ENCODE measurements at places on chromosomes 7 and 10.

DNA sequence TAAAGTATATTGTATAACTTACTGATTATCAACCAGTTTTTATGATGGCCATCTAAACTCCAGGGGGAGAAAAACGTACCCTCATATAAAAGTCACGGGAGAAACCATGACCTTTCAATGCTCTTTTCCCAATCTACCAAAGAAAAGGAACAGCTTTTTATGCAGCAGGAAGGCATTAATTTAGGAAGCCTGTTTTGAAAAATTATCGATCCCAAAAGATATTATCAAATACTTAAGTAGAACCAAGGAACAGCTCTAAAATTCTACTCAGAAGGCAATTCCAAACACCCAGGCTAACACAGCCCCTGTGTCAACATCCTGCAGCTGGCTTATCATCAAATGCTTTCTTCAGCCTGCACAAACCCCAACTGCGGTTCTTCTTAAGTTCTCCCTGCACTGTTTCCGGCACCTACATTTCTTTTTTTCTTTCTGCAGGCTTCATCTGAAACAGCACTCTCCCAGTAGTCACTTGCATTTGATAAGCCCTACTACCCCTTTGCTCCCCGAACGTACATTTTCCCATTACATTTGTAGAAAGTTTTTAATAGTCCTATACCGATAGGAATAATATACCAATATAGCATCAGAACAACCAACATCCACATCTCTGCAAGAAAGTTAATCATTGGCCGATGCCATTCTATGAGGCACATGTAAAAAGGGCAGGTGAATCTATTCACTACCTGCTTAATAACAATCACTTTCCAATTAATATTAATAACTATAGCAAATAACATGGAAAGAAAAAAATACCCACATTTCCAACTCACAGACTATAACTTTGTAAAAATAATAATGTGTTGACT, 47.9 kb downstream of the PIP4K2A start:
- DNase-seq: no peak

GRCh38 chr7:21747806-21748205, 197.9 kb downstream of the CDCA7L start:
- no peak for DNase-seq

DNA sequence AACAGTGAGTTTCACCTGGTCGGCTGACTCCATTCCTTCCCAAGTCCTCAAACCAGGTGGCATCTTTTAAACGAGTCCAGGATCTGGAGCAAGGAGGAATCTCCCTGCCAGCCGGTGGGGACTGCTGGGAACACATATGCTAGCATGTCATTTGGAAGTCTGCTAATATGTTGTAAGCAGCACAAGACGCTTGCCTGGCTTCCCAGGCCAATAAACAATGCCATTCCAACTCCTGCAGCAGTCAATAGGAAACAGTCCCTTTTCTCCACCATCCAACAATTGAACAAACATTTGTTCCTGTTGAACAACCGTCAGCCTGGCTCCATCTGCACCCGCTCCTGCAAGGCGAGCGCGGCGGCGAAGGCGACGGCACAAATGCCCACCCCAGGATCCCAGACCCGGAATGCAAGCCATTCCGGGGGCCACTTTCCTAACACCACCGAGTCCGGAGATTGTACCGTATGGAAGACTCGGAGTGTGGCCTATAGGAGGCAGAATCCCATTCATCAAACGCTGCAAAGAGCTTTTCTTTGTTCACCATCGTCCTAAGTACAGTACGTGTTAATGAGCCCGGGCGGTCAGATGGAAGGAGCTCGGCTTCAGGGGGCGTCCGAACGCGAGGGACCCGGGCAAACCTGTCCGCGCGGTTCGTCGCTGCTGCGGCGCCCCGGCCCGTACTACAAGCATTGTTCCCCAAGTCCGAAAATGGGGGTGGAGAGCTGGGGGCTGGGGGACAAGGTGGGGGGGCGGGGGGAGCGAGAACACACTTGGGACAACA, 1.6 kb downstream of the FAM53B start:
- no peak for DNase-seq

- DNase-seq: no peak
Measured at GRCh38 chr7:98872328-98872924, 2.6 kb upstream of the TMEM130 start.

DNA sequence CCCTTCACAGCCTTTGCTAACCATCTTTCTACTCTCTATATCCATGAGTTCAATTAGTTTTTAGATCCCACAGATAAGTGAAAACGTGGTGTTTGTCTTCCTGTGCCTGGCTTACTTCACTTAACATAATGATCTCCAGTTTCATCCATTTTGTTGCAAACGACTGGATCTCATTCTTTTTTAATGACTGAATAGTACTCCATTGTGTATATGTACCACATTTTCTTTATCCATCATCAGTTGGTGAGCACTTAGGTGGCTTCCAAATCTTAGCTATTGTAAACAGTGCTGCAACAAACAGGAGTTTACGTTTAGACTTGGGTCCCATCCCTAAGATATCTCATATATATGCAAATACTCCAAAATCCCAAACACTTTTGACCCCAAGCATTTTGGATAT, 9.1 kb downstream of the CDC123 start:
- DNase-seq: no peak

GRCh38 chr7:25007668-25008067, 27.7 kb upstream of the OSBPL3 start:
- DNase-seq: no peak

DNA sequence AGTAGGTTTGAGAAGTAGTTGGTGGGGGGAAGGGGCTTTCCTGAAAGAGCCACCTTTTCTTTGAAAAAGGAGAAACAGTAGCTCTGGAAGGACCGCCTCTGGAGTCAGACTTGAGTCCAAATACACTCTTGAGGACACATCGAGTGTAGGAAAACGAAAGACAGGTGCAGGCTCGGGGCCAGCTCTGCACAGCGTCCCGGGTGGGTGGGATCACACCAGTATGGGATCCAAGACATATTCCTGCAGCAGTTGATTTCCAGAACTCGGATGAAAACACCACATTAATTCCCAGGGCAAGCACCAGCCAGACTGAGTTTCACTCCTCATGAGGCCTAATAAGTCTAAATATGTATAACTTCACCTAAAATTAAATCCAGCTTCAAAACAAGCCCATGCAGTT, 61.4 kb downstream of the ASB13 start:
- no peak for DNase-seq

GRCh38 chr10:78205457-78206016, 171.9 kb downstream of the RPS24 start:
- no peak for DNase-seq

GRCh38 chr7:42479452-42479815, 242.4 kb upstream of the GLI3 start:
- no peak for DNase-seq

DNA sequence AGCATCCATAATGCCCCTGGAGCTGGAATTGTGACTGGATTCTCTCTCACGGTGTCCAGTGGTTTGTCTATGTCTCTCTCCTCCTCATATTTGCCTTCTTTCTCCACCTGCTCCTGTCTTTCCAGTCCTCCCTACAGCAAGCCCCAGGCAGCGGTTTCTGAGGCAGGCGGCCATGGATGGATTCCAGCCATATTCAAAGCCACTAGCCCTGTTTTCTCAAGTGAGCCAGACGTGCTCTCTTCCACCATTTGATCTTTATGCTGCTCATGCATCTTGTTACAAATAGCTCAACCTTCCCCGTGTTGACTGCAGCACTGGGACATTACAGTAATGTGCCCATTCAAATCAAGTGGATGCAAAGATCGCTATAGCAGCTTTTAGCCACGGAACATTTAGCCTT, 387.2 kb upstream of the PODXL start:
- DNase-seq: no peak

DNA sequence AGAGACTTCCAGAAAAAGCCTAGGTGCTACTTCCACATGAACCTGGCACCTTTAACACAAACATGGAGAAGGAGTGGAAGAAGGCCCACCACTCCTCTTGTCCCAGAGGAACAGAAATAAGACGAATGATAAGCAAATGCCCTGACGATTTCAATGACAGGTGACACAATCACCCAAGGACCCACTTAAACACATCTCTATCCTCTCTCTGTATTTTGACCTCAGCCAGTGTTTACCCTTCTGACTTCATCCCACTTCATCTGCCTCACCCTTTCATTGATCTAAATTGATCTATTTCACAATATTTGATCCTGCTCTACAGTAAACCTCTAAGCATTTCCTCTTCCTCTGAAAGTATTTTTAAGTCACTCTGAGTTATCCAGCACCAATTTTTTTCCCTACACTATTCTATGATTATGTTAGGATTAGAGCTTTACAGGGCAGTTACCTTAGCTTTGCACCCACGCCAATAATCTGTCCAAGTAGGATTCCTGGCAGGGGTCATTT, 9.1 kb downstream of the GOT1 start:
- DNase-seq: no peak

- DNase-seq: no peak
Measured at GRCh38 chr10:83760142-83760541, 379.2 kb upstream of the GHITM start.

DNA sequence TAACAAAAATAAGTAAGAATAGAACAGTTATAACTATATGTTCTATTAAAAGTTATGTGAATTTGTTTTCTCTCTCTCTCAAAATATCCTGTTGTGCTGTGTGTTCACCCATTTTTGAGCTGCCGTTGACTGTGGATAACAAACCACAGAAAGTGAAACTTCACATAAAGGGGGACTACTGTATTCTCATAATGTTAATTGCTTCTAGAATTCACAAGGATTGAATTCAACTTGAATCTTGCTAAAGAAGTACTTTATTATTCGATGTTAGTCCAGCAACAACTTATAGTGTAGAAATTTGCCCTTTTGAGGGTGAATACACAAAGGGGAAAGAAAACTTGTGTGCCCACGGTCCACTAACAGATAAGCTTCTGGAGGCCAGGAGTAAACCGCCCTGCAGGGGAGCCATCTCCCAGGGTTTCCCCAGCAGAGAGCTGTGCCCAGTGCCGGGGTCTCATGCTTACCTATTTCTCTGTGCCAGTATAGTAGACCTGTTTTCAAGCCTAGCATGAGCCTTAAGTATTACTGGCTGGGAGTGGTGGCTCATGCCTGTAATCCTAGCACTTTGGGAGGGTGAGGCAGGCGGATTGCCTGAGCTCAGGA, 87.1 kb downstream of the KAT6B start:
- DNase-seq: no peak

DNA sequence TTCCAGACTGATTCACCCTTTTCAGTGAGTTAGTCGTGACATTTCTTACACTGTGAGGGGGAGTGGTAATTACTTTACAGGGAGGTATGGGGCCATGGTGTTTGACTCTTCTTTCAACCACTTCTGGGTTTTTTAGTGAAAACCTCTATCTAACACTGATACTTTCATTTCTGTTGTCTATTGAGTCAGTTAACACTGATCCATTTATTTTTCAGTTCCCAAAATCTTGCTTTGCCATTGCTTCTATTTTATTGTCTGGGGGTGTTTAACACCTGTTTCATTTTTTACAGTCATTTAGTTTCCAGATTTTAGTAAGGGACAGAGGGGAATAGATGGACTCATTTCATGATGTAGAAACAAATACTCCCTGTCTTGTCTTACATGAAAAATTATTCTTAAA, 61.5 kb downstream of the HELLS start:
- no peak for DNase-seq

DNA sequence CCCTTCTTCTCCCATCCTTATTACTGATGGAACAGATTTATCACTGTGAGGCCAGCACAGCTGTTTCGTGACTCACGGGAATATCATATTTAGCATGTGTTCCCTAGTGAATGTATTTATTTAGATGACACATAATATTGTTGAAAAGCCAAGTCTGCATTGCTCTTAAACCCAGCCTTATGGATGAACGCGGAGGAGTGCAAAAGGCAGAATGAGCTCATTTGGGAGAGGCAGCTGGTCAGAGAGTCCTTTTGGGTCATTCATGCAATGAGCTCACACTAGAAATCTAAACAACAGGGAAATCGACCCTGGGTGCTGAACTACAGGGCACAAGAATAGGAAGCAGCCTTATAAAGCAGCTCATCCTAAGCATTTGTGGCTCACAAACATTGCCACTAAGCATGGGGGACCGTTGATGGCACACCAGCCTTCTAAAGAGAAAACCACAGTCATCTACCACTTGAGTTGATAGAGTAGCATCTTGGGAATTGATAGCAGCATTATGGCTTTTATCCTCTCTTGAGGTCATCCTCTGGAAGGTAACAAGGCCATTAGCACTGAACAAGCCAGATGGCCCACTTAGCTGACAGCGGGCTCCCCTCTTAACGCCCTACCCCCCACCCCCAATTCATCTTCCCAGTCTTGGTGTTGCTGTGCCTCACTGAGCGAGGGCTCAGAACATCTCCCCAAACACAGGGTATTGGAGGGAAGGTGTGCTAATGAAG, 32.9 kb upstream of the SDK1 start:
- DNase-seq: no peak

GRCh38 chr10:28564905-28565304, 32.0 kb downstream of the WAC start:
- DNase-seq: no peak

DNA sequence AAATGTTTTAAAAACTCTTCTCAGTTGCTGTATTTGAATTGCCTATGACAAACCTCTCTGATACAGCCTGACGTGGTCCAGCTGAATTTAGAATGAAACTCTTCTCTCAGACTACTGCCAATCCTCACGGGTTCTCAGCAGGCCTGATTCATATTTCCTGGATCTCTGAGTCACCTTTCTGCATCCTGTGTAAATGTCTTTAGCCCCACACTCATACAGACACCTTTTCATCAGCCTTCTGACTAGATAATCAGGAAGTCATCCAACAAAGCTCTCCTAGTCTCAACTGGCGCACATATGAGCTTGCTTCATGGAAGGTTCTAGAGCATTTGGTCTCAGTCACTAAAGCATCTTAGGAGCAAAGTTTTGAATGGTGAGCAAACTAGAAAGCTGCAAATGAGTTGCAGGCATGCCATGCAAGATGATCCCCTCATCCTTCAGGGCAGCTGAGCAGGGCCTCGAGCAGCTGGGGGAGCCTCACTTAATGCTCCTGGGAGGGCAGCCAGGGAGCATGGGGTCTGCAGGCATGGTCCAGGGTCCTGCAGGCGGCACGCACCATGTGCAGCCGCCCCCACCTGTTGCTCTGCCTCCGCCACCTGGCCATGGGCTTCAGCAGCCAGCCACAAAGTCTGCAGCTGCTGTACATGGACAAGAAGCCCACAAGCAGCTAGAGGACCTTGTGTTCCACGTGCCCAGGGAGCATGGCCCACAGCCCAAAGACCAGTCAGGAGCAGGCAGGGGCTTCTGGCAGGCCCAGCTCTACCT, 182.8 kb downstream of the ARHGAP12 start:
- no peak for DNase-seq

GRCh38 chr7:120412139-120413050, 139.4 kb downstream of the KCND2 start:
- no peak for DNase-seq

DNA sequence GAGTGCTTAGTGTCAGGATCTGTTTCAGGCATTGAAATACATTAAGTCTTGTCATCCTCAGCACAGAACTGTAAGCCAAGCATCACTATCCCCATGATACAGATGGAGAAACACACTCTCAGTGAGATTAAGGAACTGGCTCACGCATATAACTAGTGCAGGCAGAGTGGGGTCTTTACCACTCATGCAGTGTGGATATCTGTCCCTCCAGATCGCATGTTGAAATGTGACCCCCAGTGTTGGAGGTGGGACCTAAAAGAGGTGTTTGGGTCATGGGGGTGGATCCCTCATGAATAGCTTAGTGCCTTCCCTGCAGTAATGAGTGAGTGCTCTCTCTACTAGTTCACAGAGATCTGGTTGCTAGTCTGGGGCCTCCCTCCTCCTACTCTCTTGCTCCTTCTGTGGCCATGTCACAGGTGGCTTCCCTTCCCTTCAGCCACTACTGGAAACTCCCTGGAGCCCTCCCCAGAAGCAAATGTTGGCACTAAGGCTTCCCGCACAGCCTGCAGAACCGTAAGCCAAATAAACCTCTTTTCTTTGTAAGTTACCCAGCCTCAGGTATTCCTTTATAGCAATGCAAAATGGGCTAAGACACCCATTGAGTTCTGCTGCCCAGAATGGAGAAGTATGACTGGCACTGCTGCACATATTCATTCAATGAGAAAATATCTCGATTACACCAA, 31.8 kb upstream of the MSMB start:
- no peak for DNase-seq
